Brain (organoid and tissue), 16 donors: ENCODE measurements at places on chromosomes 12 and 14.

- DNase-seq: peak; percentile 24
Measured at GRCh38 chr14:47833011-47833410, 157.6 kb upstream of the MDGA2 start.

GRCh38 chr12:5210923-5211290, 167.2 kb downstream of the KCNA5 start:
- DNase-seq: no peak

DNA sequence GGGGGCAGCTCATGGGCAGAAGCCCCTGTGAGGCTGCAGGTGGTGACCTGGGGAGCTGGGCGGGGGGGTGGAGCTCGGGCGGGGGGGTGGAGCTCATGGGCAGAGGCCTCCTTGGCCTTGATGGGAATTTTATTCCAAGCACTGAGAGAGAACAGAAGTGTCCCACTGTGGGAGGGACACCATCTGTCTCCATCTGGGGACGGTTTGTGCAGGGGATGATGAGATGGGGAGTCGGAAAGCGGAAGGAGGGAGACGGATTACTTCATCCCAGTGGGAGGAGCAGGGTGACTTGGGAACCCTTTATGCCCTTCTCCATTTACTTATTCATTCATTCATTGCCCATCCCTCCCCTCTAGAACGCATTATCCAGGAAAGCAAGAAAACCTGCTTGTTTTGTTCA, 304.7 kb downstream of the ADGRD1 start:
- no peak for DNase-seq

GRCh38 chr14:96255501-96256366, at the start of gene BDKRB1:
TSS of gene BDKRB1 (plus strand) at chr14:96256210. CDS start at chr14:96263683, 7,473 bp downstream.
- DNase-seq: no peak

- no peak for DNase-seq
Measured at GRCh38 chr12:106758349-106759110, 16.0 kb upstream of the RIC8B start.

DNA sequence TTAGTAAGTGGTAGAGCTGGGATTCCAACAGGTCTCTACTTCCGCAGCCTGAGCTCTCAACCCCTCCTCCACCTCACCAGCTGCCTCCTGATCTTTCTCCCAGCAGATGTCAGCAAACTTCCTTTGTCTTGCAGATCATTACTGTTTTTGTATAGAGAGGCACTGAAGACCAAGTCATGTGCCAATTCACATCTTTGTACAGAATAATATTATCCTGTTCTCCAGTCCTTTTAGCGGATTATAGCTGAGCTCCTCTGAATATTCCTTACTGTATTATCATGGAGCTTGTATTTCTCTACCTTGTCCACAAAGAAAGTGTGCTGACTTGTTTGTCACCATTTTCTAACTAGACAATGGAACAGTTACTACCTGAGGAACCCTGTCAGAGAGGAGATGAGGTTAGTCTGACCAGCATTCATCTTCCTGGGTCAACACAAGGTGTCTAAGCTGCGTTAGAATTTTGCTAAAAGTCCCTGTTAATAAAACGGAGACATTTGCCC, 142.3 kb upstream of the ARHGAP5 start:
- peak; percentile 85 for DNase-seq

- no peak for DNase-seq
Measured at GRCh38 chr12:127531542-127531941, 735.4 kb upstream of the TMEM132C start.

DNA sequence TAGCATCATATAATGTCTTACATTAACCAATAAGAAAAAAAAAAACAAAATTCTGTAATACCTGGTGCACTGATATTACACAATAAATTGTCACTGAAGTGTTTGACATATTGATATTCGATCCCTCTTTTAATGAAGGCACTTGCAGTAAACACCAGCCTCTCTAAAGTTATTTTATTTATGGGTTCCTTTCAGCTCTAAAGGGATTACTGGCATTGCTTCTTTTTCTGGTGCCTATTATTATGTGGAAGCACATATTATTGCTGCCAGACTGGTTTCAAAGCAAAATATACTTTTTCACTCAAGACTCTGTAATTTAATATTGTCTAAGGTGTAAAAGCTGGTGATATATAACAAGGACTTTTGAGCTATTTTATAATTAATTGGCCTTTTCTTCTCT, 1090.5 kb downstream of the TRHDE start:
- DNase-seq: no peak

DNA sequence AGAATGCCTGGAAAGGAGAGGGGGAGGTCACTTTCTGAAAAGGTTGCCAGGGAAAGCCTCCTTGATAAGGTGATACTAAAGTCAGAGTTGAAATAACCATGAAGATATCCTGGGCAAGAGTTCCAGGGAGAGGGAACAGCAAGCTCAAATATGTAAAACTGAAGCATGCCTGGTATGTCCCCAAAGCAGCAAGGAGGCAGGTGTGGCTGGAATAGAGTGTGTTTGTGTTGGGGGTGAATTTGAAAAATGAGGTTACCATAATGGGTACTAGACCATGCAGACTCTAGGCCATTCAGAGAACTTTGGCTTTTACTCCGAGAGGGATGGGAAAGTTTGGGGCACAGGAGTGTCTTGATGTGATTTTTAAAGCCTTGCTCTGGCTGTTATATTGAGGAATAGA, 66.7 kb upstream of the PTCSC3 start:
- no peak for DNase-seq

DNA sequence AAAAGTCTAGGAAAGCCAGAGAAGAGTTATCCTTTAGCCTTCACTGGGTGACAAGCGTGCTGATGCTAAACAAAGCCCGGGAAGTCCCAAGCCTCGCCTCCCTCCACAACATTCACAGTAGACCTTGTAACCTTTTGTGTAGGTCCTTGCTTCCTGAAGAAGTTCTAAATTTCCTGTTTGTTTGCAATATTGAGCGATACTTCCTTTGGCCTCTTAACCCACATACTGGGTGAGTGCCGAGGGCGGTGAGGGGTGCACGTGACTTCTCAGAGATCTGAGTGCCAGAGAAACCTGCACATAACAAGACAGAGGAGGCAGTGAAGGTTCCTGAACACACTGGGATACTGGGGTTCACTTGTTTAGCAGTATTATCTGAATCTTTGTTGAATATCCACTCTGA, 134.3 kb downstream of the PLXNC1 start:
- DNase-seq: no peak

DNA sequence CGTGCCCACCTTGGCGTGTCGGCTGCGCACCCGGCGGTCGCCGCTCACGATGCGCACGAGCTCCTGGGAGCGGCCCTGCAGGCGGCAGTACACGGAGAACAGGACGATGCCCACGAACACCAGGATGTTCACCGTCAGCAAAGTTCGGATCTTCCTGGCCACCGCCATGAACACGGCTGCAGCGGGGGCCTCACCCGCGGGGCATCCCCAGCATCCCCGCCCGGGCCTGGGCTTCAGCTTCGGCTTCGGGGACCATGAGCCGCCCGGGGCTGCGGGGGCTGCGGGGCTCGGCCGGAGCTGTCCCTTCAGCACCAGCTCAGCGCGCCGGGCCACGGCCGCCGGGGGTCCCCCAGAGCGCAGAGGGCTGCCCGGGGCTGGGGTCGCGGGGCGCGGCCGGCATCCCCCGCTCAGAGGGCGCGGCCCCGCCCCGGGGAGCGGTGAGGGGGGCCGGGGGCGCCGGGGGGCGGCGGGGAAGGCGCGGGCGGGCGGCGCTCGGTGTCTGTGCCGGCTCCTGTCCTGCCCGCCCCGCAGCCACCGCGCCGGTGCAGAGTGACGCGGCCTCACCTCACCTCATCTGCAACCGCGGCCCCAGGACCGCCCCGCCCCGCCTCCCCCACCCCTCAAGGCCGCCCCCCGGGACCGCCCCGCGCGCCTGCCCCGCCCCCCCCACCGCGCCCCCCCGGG, at the start of gene GALNT9:
Gene GALNT9, minus strand, starts transcription at position 554 of the 684 bp plus-strand sequence. Its CDS starts 386 bp downstream, at position 168.
- peak; percentile 44 for DNase-seq

DNA sequence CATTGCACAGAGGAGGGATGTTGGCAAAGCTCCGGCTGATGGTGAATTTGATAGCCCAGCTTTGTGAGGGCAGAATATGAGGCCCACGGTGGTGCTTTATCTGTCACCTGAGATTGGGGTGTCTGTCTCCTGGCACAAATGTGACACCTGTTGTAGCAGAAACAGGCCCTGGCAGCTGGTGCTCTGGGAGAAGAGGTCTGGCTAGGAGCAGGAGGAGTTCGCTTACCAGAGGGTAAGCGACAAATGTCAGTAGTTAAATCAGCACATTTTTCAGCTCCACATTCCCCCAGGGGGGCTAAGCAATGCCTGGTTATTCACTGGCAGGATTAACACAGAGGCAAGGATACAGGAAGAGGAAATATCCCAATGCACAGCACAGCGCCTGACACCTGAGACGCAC, 71.1 kb downstream of the B4GALNT3 start:
- DNase-seq: no peak

DNA sequence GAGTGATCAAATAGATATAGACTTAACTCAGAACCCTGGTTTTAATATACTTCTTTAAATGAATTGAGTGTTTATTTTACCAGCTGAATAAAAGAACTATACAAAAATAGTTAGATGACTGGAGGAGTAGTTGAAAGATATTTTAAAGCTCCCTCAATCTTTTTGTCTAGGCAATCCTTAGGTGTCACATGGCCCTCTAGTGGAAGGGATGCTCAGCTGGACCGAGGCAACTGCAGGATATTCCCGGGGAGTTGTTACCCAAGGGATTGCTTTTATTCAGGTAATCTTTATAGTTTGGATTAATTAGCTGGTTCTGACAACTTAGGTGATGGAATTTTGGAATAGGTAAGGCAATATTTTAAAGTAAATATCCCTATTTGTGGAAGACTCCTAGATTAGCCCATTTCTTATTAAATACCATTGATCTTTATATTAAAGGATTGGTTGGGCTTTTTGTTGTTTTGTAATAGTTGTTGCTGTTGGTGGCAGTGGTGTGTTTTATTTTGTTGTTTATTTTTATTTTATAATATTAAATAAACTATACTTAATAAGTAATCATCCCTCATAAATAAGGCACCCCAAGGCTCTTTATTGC, 57.1 kb downstream of the ZDHHC17 start:
- DNase-seq: peak; percentile 14

DNA sequence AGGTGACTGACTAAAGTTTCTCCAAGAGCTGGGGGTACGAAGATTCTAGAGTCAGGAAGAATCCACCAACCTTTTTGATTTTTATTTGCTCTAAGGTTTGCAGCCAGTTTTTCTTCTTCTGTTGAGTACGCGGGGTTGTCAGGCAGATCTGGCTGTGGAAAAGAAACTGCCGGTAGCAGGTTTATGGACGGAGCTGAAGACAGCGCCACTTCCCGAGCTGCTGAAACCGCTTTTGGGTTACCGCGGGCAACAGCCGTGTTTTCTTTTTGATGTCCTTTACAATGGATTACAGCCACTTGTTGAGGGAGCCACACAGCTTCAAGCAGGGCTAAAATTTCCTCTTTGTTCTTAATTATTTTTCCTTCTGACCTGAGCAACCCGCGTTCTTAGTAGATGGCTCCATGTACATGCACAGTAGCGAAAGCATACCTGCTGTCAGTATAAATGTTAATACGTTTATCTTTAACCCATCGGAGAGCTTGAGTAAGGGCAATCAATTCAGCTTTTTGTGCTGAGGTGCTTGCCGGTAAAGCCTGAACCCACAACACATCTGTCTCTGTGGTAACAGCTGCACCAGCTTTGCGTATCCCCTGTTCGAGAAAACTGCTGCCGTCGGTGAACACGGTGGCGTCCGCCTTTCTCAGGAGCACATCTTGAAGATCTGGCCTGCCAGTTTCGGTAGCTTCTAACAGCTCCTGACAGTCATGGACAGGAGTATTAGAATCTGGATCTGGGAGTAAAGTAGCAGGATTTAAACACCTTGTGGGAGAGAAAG, 674.3 kb downstream of the TMEM121 start:
- no peak for DNase-seq

DNA sequence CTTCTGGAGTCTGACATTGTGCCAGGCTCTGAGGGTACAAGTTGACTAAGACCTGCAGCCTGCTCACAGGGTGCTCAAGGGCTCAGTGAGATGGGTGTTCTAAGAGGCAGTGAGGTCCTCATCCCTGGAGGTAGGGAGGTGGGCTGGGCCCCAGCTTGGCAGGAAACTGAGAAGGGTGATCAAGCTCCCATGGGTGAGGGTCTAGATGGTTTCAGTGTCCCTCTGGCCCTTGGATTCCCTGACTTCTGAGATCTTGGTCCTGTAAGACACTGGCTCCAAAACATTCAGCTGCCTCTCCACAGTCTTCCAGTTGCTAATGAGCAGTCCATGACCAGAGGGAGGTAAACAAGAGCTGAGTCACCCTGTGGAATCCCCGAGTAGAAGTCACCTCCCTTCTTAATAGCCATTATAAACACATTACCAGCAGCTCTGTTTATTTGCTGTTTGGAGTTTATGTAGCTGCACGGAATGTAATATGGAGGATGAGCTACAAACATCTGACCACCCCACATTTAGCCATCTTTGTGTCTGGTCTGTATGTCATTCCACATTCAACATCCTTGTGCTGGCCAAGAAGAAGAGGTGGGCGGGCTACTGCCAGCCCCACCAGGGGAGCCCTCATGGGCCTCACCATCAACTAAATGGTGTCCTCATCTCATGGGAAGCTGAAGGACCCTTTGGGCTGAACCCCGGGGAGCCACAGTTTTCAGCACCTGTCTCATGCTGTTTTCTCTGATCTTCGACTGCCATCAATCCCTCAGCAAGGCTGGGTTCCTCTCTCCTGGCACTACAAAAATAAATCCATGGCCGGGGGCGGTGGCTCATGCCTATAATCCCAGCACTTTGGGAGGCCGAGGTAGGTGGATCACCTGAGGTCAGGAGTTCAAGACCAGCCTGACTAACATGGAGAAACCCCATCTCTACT, 37.2 kb upstream of the BDKRB2 start:
- no peak for DNase-seq

GRCh38 chr12:123384994-123385376, 1.1 kb downstream of the KMT5A start:
- DNase-seq: no peak

GRCh38 chr12:50925342-50925651, 27.0 kb upstream of the HIGD1C start:
- no peak for DNase-seq

GRCh38 chr12:79420146-79420618, 270.6 kb downstream of the PAWR start:
- no peak for DNase-seq

GRCh38 chr12:12230275-12230674, 36.6 kb downstream of the LRP6 start:
- no peak for DNase-seq

DNA sequence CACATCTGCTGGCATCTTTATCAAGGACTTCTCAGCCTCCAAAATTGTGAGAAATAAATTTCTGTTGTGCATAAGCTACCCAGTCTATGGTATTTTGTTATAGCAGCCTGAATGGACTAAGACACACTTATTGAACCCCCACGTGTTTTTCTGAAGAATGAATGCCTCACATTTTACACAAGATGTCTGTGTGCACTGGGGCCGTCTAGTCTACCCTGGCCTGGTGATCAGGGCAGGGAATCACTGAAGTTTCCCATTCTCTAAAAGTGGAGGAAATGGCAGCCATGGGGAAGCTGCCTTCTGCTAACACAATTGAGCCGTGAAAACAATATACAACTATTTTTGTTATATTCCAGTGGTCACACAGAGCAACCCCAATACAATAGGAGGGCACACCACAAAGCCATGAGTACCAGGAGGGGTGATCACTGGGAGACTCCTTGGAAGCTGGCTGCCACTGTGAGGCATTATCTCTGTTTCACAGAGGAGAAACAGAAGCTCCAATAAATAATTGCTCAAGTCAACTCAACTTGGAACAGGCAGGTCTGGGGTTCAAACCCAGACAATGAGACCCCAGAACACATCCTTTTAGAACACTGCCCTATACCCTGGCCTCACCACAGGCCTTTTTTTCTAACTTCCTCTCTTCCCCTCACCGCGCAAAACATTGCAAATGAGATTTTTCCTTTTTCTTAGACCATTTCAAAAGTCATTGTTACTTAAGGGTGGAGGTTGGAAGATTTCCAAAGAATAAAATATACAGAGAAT, 18.3 kb upstream of the LTA4H start:
- DNase-seq: no peak

- no peak for DNase-seq
Measured at GRCh38 chr12:5197656-5198055, 154.0 kb downstream of the KCNA5 start.
